ENCODE measurements at places on chromosomes 1 and 21.
A peak's percentile ranks its signal among the peaks of the same experiment; 100 is the strongest.

DNA sequence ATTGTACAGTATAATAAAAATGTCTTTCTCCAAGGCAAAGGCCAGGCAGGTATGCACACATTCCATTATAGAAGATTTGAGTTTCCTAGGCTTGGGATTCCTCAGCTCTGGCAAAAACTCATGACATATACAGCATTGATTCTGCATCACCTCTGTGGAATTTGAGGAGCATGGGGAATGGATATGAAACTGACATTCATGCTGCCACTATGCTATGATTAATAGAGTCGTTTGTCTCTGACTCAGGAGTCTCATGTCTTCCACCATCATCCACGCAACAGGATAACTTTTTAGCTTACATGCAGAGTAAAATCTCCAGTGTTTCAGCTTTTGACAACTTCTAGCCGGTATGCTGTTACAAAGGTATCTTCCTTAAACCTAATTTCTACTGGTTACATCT, 49.8 kb upstream of the ADORA3 start:
- peak; percentile 92 for DNase-seq

- no peak for DNase-seq
These were observed 17.4 kb downstream of the DYNLT5 start for GRCh38 chr1:66769512-66770229.

GRCh38 chr21:42609811-42610210, 43.6 kb upstream of the PDE9A start:
- DNase-seq = no peak

DNA sequence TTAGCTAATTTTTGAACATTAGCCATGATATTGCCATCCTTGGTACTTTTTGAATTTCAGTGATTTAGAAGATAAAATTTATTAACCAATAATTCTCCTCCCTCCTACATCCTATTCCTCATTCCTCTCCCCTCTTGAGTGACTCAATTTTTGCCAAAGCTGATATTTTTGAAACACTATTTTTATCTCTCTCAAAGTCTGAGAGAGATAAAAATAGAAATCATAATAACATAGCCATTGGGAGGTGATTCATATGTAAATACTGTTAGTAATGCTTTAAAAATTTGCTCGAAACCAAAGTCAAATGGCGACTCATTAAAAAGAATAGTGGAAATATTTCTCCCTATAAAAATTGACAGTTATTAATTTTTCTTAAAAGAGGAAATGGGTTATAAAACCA, 97.4 kb downstream of the PATJ start:
- peak; percentile 57 for DNase-seq

DNA sequence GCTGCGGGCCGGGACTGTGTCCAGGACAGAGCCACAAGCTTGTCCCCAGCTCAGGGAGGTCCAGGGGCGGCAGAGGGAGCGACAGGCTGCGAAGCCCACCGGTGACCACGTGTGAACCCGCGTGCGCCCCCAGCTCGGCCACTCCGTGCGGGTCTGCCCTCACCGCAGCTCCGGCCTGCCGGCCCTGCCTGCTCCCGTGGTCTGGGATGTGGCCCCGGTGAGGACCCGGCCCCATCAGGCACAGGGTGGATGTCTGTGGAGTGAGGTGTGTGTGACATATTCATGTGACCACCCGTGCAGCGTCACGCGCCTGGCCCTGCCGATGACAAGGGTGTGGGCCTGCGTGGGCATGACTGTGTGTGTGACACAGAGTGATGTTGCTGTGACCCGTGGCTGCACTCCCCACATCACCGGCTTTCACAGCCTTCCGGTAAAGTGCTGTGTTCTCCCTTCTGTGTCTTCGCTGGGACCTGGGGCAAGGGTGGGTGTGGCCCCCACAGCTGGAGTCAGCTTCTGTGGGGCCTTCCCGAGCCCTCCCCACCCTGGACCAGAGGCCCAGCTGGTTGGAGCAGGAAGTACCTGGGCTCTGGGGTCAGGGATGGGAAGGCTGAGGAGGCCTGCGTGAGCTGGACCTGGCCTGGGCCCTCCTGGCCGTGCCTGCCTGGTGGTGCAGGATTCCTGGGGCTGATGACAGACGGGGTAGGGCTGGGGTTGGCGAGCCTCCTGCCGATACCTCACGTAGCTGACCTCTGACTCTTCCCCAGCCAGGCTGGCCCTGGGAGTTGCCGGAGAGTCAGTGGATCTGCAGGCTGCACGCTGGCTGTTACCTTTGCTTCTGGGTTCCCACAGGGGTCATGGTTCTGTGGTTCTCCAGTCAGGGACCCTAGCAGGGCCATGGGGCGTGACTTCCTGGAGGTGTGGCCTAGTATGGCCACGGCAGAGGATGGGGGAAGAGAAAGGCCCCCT, 4.1 kb downstream of the RNF223 start:
- DNase-seq = no peak

- DNase-seq = no peak
These were observed 226.7 kb downstream of the SLC45A1 start for GRCh38 chr1:8544644-8545043.

DNA sequence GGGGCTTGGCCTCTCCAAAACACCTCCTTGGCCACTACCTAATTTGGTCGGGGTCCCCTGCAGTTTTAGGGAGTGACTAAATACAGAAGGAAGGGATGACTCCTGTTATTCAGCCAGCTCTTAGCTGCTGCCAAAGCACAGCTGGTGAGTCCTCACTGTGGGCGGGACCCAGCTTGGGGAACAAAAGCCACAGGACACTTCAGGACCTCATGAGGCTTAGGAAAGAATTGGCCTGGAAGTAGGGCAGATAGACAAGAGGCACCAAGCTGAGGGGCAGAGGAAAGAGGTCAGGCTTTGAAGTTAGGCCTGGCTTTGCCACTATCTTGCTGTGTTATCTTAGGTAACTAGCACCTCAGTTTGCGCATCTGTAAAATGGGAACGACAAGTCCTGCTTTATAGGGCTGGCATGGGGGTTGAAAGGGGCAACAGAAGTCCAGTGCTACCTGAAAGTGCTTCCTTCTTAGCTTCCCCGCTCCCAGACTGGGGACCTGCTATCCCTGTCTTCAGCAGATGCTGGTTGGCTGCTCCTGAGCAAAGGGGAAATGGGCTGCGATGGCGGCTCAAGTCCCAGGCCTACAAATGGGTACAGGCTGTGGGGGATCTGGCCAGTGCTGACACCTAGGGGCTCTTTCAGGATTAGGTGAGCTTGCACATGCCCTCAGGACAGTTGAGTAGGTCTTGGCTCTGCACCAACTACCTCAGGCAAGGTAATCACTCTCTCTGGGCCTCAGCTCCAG, 15.7 kb downstream of the IFI6 start:
- peak; percentile 37 for DNase-seq

GRCh38 chr1:7808253-7808844, 24.3 kb downstream of the PER3 start:
- DNase-seq = no peak

GRCh38 chr21:39064325-39065012, 118.8 kb downstream of the PSMG1 start:
- DNase-seq = no peak

DNA sequence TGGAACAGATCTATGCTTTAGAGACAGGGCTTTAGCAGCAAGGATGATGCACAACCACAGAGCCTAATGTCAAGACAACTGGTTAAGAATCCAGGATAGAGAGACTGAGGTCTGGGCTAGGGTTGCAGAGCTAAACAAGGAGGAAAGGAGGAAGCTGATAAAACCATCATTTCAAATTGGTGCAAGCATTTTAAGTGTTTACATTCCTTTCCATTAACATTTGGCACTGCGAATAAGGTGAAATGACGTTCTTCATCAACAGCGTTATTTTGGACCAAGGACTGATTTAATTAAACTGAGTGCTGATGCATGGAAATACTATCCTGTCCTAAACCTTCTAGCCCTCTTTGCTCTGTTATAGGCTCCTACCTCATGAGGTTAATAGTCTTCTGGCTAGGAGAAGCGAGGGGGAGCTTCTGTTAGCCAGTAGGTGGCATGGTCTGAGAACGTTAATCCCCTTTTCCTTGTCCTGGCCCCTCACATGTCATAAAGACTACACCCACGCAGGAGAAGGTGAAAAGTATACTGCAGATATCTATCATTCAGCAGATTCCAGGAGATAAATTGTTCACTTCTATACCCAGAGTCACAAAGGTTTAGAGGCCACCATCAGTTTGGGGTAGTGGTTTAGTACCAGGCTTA, 7.6 kb upstream of the C1orf21 start:
- DNase-seq = no peak

DNA sequence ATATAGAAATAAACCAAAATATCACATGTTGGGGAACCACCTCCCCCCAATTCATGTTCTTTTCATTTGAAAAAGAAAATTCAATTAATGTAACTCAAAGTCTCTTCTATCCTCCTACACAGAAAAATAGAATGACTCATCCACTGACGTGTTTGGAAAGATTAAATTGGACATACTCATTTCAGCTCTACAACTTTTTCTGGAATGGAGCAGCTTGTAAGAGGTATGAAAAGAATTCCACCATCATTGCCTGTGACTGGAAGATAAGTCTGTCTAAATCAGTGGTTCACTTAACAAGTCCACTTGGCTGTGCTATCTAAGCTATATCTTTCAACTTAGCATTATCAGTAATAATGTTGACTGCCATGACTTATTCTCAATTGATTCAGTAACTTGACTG, 702.3 kb downstream of the BRINP3 start:
- DNase-seq = peak; percentile 96

DNA sequence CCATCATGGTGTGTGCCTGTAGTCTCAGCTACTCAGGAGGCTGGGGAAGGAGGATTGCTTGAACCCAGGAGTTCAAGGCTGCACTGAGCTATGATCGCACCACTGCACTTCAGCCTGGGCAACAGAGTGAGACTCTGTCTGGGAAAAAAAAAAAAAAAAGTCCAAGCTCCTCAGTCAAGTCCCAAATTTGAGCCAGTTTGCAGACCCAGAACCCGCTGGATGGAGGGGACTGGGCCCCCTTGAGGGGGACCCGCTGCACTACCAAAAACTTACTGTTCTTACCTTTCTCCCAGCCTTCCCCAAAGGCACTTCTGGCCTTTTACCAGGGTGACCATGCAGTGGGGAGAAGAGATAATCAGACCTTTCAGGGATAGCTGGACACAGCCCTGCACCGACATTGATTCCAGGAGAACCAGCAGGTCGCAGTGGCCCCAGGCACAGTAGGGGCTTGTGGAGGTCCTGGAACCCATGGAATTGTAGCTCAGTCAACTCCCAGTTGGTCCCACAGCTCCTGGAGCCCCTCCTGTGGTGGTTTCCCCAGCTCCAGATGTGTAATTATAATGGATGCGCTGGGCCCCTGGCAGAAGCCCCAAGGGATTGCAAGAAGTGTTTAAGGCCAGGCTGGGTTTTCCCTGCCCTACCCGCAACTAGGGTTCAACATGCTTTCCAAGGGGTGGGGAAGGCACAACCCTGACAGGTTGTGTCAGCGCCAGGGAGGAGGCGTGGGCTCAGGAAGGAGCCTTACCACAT, 4.1 kb upstream of the WNT9A start:
- DNase-seq = no peak

GRCh38 chr21:30577766-30578165, 12.4 kb downstream of the KRTAP22-2 start:
- peak; percentile 71 for DNase-seq

- DNase-seq = no peak
These were observed 71.4 kb downstream of the SLC44A5 start for GRCh38 chr1:75539230-75540116.

DNA sequence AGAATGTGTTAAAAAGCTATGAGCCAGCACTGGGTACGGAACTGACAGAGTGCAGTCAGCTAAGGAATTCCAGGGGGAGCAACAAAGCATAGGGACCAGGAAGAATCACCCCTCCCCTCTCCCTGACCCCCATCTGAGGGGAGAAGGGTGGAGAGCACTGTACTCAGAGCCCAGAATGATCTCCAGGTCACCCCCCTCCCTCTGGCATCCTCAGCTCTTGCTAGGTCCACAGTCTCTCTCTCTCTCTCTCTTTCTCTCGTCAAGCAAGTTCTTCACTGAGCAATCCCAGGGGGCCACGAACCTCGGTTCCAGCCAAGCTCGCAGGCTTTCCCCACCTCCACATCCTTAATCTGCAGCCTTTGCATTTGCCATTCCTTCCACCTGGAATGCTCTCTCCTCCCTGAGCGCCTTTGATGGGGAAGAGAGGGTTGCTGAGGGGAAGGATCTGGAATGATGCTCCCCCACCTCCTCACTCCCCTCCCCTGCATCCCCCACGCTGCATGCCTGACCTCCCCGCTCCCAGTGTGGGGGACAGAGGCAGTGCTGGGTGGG, 6.7 kb upstream of the WASF2 start:
- no peak for DNase-seq

DNA sequence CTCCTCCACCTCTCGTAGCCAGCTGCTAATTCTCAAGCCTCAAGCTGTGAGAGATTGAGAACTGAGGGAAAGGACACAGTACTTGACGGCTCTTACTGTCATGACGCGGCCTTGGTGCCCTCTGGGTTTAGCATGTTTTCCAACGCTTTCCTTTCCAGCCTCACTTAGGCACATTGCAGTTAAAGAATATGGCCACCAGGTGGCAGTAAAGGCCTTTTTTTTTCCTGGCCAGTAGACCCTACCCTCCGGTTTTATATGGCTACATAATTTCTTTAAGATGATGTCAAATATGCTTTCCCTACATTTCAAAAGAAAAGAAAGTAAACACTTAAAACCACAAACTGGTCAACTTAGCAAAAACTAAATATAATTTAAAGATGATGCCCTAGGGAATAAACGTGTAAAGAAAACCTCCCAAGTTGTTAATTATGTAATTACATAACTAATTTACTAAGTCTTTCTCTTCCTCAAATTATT, 56.8 kb upstream of the PRDX6 start:
- peak; percentile 47 for DNase-seq
